ENCODE measurements at places on chromosomes 12 and 14.

- H3K27ac ChIP-seq, result no peak overlapping the region
- no peak for DNase-seq
- no peaks in the 10 kb centered on the region for H3K27me3 ChIP-seq
Measured at GRCh38 chr14:98101323-98101722, 1170.7 kb downstream of the BCL11B start.

- peak; percentile 23 for DNase-seq
- no peak overlapping the region for H3K27ac ChIP-seq
- no peak overlapping the region for H3K4me3 ChIP-seq
- no peaks in the 10 kb centered on the region for H3K27me3 ChIP-seq
Measured at GRCh38 chr12:78236264-78236663, 405.6 kb downstream of the NAV3 start.

GRCh38 chr14:95526483-95527386 is 8.1 kb upstream of the GLRX5 start:
- no peaks in the 10 kb centered on the region for H3K27me3 ChIP-seq
- peak overlapping the region; percentile 64 for H3K27ac ChIP-seq
- H3K4me3 ChIP-seq, result no peak overlapping the region

GRCh38 chr14:30196861-30197260 is 269.2 kb upstream of the PRKD1 start:
- no peak overlapping the region for H3K4me3 ChIP-seq
- no peaks in the 10 kb centered on the region for H3K27me3 ChIP-seq
- no peak for DNase-seq
- no peak overlapping the region for H3K27ac ChIP-seq
- H3K4me1 ChIP-seq, result peaks cover 5% of the 10 kb centered on the region
- H3K36me3 ChIP-seq, result no peaks in the 10 kb centered on the region

DNA sequence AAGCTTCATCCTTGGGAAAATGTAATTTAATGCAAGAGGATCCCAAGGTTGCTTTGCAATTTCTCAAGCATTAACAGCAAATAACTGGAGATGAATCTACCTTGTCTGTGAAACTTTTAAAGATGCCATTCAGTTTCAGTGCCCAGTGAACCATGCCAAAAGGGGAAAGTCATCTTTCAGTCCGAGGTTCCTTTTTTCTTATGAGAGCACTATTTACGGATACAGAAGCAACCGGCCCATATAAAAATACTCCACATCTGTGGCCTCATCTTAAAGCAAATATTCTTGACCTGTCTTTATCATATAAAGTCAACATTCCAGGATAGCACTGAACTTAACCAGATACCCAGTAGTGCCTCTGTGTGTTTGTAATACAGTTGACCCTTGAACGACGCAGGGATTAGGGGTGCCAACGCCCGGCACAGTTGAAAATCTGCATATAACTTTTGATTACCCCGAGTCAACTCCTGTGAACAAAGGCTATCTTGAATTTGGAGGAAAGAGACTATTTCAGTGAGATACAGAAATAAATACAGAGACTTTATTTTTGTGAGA is 209.4 kb downstream of the PCNX1 start:
- H3K36me3 ChIP-seq, result no peaks in the 10 kb centered on the region
- no peak overlapping the region for H3K4me3 ChIP-seq
- H3K4me1 ChIP-seq, result peaks cover 22% of the 10 kb centered on the region
- H3K27ac ChIP-seq, result no peak overlapping the region
- no peaks in the 10 kb centered on the region for H3K27me3 ChIP-seq

GRCh38 chr14:88975043-88975830 is 150.8 kb downstream of the TTC8 start:
- no peak overlapping the region for H3K4me3 ChIP-seq
- no peak overlapping the region for H3K27ac ChIP-seq
- H3K4me1 ChIP-seq, result peaks cover 17% of the 10 kb centered on the region

- no peak for DNase-seq
- H3K36me3 ChIP-seq, result no peaks in the 10 kb centered on the region
- H3K4me3 ChIP-seq, result no peak overlapping the region
Measured at GRCh38 chr12:75389706-75390105, 1.2 kb upstream of the GLIPR1L2 start.

- no peaks in the 10 kb centered on the region for H3K36me3 ChIP-seq
- H3K27me3 ChIP-seq, result no peaks in the 10 kb centered on the region
- no peak for DNase-seq
- no peak overlapping the region for H3K27ac ChIP-seq
- no peaks in the 10 kb centered on the region for H3K4me1 ChIP-seq
Measured at GRCh38 chr12:80838024-80838658, 99.6 kb downstream of the LIN7A start.

DNA sequence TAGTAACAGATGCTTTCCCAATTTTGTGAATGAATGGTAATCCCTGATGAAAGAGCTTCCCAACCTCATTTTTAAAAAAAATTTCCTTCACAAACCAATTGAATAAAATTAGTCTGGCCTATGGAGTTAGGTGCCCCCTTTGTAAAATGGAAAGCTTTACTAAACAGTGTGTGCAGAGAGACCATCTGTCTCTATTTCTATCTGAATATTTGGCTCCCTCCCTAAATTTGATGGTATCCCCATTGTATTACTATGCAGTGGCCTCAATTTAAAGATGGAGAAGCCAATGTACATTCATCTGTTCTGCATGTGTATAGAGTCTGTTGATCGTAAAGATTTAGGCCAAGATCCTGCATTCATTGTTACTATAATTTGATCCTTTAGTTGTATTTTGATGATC is 397.7 kb upstream of the RGS6 start:
- H3K4me3 ChIP-seq, result no peak overlapping the region
- no peak overlapping the region for H3K27ac ChIP-seq
- H3K4me1 ChIP-seq, result peaks cover 56% of the 10 kb centered on the region
- no peak for DNase-seq
- H3K36me3 ChIP-seq, result no peaks in the 10 kb centered on the region

GRCh38 chr12:21476949-21477348 is 24.5 kb downstream of the RECQL start:
- no peak for DNase-seq
- H3K36me3 ChIP-seq, result peaks cover 59% of the 10 kb centered on the region
- H3K27me3 ChIP-seq, result no peaks in the 10 kb centered on the region
- H3K27ac ChIP-seq, result no peak overlapping the region
- no peaks in the 10 kb centered on the region for H3K4me1 ChIP-seq

DNA sequence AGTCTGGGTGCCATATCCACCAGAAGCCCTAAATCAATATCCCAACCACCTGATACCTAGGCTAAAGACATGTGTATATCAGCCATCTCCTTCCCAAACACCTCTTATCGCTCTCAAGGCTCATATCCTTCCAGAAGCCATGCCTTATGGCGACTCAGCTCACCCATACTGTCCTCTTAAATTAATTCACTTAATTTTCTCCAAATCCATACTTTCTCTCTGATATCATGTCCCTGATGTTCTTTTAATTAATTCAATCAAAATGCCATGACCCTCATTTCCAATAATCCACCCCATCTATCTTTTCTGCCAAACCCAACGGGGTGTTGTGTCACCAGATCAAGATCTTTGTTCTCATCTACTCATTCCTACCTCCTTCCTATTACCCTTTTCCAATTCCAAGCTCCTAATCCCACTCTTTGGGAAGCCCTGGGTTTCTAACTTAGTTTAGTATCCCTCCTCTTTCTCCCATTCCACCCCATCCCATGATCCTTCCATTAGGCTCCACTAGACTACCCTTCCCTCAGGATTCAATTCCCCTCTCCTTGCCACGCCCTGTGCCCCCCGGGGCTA is 723 bp downstream of the ATF7 start:
- H3K27ac ChIP-seq, result peak overlapping the region; percentile 83
- H3K4me3 ChIP-seq, result peak overlapping the region; percentile 20
- H3K4me1 ChIP-seq, result peaks cover 17% of the 10 kb centered on the region
- DNase-seq, result no peak

DNA sequence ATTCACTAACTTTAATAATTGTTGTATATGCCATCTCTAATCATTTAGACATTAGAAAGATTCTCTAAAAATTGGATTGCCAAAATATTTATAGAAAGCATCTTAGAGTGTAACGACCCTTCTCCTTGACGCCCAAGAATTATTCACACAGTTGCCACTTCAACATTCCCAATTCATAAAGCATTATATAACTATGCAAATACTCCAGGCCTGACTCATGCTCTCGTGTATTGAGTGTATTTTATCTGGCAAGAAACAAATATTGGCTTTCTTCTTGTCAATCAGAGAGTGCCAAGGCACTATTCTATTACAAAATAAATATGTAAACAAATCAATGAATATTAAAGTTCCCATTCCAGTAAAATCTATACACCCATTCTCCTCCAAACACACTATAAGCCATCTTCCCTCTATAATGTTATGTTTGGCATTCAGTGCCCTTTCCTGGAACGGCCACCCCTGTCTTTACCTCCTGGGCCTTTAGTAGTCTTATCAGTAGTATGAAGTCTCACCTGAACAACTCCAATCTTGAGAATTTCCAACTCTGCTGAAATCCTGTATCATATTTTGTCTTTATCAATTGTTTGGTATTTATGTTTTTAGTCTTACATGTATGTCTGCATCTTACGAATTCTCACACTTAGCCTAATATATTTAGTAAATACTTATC is 182.6 kb downstream of the PIK3C2G start:
- H3K27me3 ChIP-seq, result no peaks in the 10 kb centered on the region
- H3K27ac ChIP-seq, result no peak overlapping the region
- no peaks in the 10 kb centered on the region for H3K36me3 ChIP-seq
- H3K4me3 ChIP-seq, result no peak overlapping the region

DNA sequence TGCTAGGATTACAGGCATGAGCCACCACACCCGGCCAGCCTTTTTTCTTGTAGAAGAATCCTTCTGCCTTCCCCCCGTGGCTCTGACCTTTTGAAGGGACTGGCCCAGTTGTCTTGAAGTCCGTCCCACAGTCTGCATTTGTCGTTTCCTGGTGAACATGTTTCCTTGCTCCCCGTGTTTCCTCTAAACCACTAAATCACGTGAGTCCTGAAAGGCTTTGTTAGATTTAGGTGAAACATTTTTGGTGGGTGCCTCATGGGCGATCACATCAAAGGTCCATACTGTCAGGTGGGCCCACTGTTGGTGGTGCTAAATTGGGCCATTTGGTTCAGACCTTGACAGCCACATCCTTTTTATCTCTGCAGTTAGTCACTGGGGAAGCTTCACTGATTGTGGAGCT is 26.3 kb downstream of the MLXIP start:
- no peak overlapping the region for H3K27ac ChIP-seq
- no peaks in the 10 kb centered on the region for H3K27me3 ChIP-seq
- H3K4me3 ChIP-seq, result no peak overlapping the region
- peaks cover 42% of the 10 kb centered on the region for H3K4me1 ChIP-seq

DNA sequence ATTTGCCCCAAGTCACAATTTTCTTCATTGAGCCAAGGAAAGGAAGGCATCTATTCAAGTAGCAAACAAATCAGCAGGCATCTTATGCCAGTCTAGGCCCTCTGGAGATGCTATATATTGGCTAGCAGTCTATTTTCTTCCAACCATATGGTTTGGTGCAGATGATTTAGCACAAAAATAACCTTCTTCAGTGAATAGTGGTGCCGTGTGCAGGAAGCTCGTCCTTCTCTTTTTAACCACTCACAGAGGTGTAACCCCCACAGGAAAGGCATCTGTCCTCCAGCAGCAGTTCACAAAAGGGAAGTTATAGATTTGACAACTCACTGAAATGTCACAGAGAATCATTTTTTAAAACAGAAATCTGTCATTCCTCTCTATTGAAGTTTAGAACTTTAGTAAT is 445.7 kb upstream of the SYT1 start:
- no peak overlapping the region for H3K27ac ChIP-seq
- H3K36me3 ChIP-seq, result no peaks in the 10 kb centered on the region
- H3K4me3 ChIP-seq, result no peak overlapping the region
- H3K4me1 ChIP-seq, result no peaks in the 10 kb centered on the region
- no peaks in the 10 kb centered on the region for H3K27me3 ChIP-seq

GRCh38 chr14:43172899-43173548 is 1334.1 kb downstream of the FSCB start:
- no peak for DNase-seq
- H3K27ac ChIP-seq, result no peak overlapping the region
- H3K4me3 ChIP-seq, result no peak overlapping the region
- H3K4me1 ChIP-seq, result no peaks in the 10 kb centered on the region
- no peaks in the 10 kb centered on the region for H3K36me3 ChIP-seq
- no peaks in the 10 kb centered on the region for H3K27me3 ChIP-seq

DNA sequence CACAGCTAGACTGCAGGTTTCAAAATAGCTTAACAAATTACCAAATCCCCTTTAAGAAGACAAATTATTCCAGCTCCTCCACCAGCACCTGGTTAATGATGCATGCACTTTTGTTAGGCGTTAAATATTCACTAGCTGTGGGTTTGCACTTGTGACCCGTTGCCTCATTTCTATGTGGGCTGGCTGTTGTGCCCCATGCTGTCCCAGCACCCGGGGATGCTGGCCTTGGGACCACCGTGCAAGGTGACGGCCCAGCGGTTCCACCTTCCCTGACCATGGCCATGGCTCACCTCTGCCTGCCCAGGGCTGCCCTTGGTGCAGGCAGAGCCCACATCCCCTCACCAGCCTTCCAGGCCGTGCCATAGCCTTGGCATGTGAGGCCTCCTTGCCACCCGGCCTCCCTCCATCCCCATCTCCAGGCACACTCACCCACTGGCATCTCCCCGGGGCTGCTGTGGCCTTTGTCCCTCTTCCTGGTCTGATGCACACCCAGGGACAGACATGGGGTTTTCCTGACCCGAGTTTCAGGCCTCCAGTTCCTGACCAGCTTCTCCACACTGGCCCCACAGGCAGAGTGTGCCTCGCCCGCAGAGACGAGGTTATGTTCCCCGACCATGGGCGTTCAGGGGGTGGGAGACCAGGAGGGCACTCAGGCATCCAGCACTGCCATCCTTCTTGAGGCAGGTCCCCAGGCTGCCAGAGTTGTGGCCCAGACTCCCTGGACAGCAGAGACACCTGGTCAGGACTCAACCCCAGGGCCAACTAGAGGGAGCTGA is 20.3 kb upstream of the C14orf180 start:
- H3K4me3 ChIP-seq, result no peak overlapping the region
- no peaks in the 10 kb centered on the region for H3K36me3 ChIP-seq
- H3K4me1 ChIP-seq, result no peaks in the 10 kb centered on the region
- no peaks in the 10 kb centered on the region for H3K27me3 ChIP-seq
- DNase-seq, result no peak

GRCh38 chr12:64229240-64229639 is 7.1 kb upstream of the KICS2 start:
- H3K4me1 ChIP-seq, result no peaks in the 10 kb centered on the region
- H3K27me3 ChIP-seq, result no peaks in the 10 kb centered on the region
- H3K27ac ChIP-seq, result no peak overlapping the region
- no peak for DNase-seq
